ENCODE measurements at places on chromosomes 5 and 9.

GRCh38 chr5:30752015-30752414, 441.5 kb upstream of the CDH6 start:
- DNase-seq: no peak

DNA sequence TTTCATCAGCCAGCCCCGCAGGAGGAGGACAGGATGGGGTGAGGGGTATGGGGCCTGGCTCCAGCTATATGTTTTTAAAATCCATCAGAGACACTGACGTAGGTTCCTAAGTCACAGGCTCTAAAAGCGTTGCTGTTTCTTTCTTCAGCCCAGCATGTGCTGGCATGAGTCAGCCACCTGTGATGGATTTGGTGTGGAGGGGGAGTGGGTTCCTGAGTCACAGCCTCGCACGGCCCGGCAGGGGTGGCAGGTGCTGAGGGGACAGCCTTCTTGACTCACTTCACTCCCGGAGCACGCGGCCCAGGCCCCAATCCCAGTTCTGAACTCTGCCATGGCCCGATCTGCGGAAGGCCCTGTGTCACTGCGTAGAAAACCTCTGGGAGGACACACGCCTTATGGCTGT, 38.8 kb upstream of the RPL26L1 start:
- DNase-seq: peak; percentile 100

DNA sequence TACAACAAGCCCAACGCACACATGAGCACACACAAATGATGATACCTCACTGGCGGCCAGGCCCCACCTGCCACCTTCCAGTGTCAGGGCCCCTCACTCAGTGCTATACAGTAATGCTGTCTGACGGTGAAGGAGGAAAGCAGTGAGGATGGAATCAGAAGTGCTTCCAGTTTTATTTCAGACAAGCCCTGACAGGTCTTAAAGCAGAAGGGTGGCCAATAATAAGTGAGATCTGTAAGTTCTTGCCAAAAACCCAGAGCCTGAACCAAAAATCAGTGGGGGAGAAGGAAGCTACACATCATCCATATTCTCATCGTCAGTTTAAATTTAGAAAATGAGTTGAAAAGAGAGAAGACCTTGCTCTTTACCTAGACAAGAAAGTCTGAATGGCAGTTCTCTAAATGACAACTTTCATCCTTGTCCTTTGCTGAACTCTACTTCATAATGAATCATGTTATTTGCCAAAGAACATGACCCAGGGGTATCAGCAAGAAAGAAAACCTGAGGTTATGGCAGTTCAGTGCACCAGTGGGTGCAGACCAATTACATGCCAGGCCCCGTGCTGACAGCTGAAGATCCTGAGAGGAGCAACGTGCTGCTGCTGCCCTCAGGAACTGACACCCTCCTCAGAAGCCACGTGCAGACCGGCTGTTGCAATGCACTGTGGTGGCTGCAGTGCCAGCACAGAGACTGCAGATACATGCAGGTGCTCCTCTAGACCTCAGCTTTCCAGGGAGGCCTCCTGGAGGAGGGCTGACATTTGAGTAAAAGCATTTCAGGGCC, 118.7 kb downstream of the DROSHA start:
- DNase-seq: no peak

GRCh38 chr5:149684371-149684770, 45.7 kb upstream of the PPARGC1B start:
- no peak for DNase-seq

- no peak for DNase-seq
Measured at GRCh38 chr5:96329289-96329688, 103.8 kb downstream of the PCSK1 start.

DNA sequence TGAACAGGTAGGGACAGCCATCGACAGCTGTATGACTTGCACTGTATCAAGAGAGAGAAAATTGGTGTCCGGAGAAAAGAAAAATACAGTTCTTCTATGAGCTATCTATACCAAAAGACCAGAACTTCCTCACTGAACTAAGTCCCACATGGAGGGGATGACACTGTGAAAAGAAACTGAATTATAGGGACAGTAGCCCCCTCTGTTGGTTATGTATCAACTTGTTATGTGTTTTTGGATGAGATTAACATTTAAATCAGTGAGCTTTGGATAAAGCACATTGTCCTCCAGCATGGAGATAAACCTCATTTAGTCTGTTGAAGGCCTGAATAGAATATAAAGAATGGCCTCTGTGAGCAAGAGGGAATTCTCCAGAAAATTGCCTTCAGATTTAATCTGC, 176.6 kb upstream of the SH3GL2 start:
- no peak for DNase-seq

GRCh38 chr9:89675058-89675742, 70.4 kb downstream of the GADD45G start:
- DNase-seq: no peak

GRCh38 chr5:113115061-113115460, 138.5 kb downstream of the DCP2 start:
- no peak for DNase-seq

DNA sequence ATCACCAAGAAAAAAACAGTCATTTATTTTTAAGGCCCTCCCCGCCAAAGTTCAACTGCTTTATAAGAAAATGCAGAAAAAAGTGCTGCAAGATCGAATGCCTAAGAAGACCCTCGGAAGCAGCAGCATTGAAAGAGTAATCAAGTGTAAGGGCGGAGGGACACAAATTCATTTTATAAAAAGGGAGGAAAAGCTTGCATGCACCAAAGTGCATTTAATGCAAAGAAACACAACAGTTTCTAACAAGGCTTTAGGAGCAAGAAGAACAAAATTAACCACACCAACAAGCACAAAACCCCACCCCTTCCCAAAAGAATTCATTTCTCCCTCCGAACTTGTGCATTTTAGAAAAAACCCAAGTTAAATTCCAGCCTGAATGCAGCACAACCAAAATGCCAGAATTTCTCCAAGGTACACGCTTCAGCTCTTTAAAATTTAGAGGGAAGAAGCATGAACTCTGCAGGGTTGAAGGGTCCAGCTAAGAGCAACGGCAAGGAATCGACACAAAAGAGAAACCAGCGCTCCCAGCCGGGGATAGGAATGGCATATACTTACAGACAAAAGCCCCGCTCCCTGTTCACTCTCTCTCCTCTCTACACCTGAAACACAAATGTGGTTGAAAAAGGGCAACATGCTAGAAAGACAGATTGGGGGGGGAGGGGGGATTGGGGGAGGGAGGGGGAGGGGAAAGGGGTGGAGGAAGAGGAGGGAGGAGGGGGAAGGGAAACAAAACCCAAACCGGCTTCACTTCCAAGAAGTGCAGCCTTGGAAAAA, at the start of gene NREP:
Gene NREP (minus strand): TSS at position 614 of the 774 bp plus-strand sequence. CDS start 1,422 bp downstream, outside the sequence.
- no peak for DNase-seq

DNA sequence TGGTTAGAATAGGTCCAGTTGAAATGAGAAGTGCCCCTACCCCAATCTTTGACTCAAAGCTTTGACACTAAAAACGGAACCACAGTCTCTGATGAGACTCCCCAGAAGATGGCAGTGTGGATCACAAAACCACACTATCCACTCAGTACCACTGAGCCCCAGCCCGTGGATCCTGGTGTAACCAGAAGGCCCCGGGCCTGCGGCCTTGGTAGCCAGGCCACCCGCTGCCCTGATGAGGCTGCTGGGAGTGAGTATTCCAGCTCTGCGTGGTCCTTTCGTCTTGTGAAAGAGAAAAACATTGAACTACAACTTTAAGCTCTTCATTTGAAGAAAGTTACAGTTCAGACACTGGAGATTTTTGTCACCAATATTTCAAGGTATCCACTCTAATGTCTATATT, 42.2 kb upstream of the FBP1 start:
- DNase-seq: no peak

- DNase-seq: no peak
Measured at GRCh38 chr9:68883224-68883623, 130.7 kb downstream of the PRKACG start.

DNA sequence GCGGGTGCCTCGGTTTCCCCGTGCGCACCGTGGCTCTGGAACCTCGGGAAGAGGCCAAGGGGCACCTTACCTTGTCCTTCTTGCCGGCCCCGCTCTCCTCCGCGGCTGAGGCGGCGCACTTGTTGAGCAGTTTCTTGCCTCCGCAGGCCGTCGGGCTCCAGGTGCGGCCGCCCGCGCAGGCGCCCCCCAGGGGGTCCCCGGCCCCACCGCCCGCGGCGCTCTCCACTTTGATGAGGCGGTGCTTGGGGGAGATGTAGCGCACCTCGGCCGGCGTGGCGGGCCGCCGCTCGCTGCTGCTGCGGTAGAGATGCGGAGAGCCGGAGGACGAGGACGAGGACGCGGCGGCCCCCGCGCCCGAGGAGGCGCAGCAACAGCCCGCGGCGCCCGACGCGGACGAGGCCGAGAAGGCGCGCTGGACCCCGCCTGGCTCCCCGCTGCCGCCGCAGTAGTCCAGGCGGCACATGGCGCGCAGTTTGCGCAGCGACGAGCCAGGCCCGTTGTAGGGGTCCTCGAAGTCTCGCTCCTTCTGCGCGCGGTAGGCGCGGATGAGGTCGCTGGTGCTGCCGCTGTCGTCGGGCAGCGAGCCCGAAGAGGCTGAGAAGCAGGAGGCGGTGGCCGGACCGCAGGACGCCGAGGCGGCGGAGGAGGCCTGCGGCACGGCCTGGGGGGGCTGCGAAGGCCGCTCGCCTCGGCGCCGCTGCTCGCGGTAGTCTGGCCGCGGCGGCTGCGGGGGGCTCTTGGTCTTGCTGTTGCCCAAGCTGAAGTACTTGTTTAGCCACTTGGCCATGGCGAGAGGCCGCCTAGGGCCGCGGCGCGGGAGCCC, 957 bp downstream of the SHB start:
- no peak for DNase-seq

- no peak for DNase-seq
Measured at GRCh38 chr5:27773166-27773565, 734.8 kb upstream of the CDH9 start.

- no peak for DNase-seq
Measured at GRCh38 chr5:142281966-142282365, 42.9 kb downstream of the SPRY4 start.

DNA sequence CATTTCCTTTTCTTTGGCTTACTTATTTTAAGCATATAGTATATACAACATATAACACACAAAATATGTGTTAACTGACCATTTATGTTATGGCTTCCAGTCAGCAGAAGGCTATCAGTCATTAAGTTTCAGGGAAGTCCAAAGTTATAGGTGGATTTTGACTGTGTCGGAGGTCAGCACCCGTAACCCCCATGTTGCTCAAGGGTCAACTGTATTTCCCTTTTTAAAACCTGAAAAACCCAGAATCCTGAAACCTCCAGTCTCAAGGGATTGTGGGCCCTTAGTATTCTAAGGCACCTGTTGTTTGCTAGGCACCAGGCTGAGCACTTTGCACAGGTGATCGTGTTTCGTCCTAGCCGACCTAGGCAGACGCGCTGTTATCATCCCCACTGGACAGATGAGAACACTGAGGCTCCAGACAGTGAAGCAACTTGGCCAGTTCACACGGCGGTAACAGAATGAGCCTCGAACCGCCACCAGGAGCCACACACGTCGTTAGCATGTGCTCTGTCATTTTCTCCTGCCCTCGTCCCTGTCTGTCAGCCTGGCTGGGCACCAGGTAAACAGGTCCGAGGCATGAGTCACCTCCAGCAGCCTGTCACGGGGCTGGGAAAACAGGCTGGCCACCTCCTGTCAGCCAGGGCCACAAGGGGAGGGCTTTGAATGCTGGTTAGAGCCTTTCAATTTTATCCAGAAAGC, 39.9 kb downstream of the DUSP1 start:
- no peak for DNase-seq

DNA sequence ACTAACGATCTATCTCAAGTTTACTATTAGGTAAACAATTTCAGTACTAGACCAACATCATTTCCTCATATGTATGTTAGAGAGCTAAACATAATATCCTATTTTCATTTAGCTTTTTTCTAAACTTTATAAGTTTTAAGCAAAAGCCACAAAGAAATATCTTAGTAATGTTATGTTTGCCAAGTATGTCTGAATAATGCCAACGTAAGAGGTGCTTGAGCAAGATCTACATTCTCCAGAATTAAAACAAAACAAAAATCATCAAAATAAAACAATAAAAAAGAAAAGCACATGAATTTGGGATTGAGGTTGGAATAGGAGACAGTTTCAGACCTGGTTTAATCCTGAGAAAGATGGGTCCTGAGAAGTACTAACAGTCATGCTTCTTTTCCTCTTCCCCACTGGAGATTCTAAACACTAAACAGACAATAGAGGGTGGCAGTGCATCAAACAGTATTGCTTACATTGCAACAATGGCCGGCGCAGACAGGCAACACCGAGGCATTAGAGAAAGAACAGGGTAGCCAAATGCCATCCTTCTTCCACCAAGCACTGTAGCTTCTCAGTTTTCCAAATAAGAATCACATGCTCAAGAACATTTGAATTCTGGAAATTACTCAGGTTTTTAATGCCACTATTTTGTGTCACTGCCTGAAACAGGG, 33.6 kb downstream of the CSNK1A1 start:
- DNase-seq: no peak

DNA sequence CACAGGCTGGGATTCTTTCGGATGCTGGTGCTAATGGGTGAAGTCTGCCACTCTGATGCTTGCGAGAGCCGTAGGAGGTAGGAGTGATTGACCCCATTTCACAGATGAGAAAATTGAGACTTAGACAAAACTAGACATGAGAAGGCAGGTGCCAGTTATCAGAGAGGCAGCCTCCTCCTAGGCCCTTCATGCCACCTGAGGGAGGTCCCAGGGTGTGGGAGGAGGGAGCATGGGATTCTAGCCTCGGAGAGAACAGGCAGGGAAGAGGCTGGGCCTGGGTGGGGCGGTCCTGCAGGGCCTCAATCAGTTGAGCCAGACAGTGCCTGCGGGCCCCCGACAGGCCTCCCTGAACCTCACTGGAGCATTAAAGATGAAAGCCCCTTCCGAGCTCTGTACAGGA, 112.4 kb downstream of the COL23A1 start:
- no peak for DNase-seq

DNA sequence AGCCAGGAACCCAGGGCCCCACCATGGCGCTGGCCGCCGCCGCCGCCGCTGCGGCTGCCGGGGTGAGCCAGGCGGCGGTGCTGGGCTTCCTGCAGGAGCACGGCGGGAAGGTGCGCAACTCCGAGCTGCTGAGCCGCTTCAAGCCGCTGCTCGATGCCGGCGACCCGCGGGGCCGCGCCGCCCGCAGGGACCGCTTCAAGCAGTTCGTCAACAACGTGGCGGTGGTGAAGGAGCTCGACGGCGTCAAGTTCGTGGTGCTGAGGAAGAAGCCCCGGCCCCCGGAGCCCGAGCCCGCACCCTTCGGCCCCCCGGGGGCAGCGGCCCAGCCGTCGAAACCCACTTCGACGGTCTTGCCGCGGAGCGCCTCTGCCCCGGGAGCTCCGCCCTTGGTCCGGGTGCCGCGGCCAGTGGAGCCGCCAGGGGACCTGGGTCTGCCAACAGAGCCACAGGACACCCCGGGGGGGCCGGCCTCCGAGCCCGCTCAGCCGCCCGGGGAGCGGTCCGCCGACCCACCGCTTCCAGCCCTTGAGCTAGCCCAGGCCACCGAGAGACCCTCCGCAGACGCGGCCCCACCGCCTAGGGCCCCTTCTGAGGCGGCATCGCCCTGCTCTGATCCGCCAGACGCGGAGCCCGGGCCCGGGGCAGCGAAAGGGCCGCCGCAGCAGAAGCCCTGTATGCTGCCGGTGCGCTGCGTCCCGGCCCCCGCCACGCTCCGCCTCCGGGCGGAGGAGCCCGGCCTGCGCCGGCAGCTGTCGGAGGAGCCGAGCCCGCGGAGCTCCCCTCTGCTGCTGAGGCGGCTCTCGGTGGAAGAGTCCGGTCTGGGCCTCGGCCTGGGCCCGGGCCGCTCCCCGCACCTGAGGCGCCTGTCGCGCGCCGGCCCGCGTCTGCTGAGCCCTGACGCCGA, 749 bp downstream of the SOWAHA start:
- DNase-seq: no peak

GRCh38 chr5:133851521-133851920, 116.9 kb downstream of the C5orf15 start:
- no peak for DNase-seq

- DNase-seq: no peak
Measured at GRCh38 chr5:2352101-2352861, 399.2 kb downstream of the IRX2 start.
